ENCODE measurements at places on chromosomes 11 and 22.

DNA sequence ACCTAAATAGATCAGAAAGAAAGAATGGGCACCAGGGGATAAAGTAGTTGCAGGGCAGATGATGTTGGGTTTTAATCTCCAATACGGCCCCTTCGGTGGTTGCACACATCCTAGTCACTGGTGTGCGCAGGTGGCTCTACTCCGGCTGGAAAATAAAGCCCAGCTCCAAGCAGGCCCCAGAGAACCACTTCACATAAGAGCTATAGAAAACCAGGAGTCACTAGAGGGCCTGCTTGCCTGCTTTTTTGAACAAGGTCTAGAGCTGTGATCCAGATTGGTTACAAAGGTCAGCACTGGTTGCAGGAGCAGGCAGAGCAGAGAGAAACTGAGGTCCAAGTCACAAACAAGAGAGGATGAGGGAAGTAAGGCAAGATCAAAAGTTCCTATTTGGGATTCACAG lies 41.5 kb upstream of the MS4A8 start:
- peak; percentile 94 for DNase-seq

- DNase-seq: no peak
Observed at GRCh38 chr22:46588279-46589140, 31.7 kb upstream of the GRAMD4 start.

DNA sequence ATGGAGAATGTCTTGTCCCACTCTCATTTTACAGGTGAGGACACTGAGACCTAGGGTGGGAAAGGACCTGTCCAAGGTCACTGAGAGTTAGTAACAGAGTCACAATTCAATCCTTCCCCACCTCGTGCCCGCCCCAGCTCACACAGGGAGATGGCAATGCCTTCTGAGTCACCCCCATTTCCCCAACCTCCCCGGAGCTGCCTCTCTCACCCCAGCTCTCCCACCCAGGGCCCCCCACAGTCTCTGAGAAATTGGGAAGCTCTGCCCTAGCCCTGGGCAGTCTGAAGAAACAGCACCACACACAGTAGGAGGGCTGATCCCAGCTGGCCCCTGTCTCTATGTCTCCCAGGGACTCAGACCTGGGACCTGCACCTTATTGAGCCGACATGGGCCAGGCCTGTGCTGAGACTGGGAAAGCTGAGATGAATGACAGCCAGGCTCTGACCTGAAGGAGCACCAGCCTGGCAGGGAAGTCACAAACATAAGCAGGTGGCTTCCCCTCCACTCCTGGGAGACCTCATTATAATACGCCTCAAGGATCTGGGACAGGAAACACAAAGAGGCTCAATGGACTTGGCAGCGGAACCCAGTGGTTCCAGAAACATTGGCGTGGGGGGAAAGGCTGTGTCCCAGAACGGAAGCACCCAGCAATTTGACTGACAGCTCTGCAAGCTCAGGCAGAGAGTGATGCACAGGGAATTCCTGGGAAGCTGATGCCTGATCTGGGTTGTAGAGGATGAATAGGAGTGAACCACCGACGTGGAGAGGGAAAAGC lies 51.0 kb downstream of the CD6 start:
- no peak for DNase-seq

DNA sequence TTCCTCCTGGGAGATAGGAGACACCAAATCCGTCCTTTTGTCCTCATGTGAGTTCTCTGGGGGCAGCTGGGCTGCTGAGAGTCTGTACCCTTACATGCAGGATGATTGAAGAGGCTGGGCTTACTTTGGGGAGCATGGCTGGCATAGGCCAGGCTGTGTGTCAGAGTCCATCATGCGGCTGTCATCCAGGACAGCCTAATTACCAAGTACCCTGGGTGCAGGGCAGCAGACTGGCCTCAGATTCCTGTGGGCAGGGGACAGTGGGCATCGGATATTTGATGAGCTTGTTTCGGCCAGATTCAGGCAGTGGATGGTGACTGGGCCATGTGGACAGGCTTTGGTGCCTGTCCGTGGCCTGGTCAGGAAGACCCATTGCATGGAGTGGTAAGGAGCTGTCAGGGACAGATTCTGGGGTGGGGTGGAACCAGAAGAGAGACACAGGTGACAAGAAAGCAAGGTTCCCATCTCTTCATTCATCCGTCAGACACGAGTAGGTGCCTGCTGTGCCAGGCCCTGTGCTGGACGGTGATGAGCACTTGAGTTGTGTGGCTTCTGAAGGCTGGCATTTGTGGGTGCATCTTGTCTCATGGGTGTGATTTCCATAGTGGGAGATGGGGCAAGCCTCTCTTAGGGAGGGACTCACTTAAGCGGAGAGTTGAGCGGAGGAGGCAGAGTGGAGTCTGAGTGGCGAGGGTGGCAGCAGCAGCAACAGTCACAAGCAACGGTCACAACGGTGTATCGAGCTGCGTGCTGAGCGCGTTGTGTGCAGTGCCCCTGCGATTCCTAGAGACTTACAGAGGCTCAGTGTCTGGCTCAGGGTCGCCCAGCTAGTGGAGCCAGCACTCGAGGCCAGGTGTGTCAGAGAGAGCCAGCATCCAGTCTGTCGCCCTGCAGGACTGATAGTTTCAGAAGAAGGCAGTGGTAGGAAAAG lies 48.7 kb downstream of the TBC1D22A start:
- no peak for DNase-seq

DNA sequence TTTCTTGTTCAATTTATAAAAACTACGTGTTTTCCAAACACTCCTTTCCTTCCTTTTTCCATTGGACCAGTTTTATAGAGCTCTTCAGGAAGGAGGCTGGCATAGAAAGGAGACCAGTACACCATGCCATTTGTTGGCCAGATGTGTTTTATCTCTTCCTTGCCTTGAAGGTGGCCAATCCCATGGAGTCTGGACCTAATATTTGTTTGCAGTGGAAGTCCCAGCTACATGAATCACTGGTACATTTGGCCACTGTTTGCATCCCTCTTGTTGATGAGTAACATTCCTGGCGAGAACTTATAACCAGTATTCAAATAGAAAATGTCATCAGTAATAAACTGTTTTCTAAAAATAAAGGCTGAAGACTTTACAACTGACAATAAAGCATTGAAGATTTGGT lies 110.2 kb downstream of the ANO3 start:
- no peak for DNase-seq

- DNase-seq: peak; percentile 2
Observed at GRCh38 chr11:79290761-79291160, 150.1 kb downstream of the TENM4 start.

- no peak for DNase-seq
Observed at GRCh38 chr11:19267567-19267966, 26.8 kb upstream of the E2F8 start.

DNA sequence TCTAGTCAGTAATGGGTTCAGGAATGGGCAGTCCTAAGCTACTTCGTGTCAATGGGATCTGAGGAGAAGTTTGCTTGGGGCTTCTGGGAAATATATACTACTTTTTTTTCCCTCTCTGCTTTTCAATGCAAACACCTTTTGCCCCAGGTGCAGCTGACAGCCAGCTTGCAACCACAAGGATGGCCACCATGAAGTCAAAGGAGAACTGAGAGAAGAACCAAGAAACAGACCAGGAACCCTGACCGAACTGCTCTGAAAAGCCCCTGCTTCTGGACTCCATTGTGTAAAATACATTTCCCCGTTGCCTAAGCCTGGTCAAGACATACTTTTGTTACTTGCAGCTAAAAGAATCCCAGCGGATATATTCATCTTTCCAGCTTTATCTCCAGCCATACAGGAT lies 20.1 kb upstream of the CD44 start:
- DNase-seq: no peak

- peak; percentile 28 for DNase-seq
Observed at GRCh38 chr11:78313181-78313795, 104.3 kb downstream of the GAB2 start.

DNA sequence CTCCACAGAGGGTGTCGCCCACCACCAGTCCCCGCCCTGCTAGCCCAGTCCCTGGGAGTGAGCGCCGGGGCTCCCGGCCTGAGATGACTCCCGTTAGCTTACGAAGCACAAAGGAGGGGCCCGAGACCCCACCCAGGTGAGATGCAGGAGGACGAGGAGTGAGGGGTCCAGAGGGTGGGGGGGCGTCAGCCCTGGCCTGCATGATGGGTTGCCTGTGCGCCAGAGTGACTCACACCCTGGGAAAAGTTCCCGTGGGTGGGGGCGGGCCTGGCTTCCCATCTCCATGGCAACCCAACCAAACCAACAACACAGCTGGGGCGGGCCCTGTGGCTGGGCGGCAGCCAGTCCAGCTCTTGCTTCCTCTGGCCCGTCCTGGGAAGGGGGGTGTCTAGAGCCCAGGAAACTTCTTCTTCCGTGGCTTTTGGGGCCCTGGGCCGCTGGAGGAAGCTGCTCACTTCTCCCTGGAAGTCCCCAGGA lies 4.5 kb downstream of the GAS2L1 start:
- no peak for DNase-seq

GRCh38 chr11:65468874-65469333 lies 29.9 kb upstream of the MALAT1 start:
- DNase-seq: no peak

DNA sequence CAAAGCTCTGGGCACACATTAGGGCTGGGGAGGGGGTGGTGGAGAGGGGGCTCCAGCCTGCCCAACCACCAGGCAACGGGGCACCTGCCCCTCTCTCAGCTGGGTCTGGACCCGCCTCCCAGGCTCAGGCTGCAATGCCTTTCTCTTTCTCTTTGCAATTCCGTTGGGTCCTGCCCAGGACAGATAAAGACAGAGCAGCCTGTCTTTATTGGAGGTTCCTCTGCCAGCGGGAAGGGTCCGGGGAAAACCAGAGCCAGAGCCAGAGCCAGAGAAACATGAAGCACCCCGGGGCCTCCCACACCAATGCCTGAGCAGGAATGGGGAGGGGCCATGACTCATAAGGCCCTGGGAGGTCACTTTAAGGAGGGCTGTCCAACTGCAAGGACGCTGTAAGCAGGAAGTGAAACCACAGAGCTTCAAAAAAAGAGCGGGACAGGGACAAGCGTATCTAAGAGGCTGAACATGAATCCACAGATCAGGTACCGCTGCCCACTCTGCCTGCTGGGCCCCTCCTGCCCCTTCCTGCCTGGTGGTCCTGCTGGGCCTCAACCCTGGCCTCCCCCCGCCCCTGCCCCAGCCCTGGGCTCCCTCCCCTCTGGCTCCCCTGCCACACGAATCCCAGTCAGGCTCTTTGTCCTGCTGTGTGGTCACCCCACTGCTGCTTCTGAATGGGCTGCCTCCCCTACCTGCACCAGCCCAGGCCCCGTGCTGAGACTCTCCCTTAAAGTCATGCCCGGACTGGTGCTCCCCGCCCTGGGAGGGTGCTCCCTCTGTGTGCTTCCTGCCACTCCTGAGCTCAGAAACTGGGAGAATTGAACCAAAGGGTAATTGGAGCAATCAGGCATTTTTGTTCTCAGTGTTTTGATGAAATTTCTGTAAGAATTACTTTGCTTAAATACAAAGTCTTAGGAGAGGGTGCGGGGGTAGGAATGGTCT lies at the start of gene APOBEC3B:
APOBEC3B (plus strand) TSS at position 356 of the 936 bp plus-strand sequence; CDS start at position 463, 107 bp downstream.
- DNase-seq: no peak

DNA sequence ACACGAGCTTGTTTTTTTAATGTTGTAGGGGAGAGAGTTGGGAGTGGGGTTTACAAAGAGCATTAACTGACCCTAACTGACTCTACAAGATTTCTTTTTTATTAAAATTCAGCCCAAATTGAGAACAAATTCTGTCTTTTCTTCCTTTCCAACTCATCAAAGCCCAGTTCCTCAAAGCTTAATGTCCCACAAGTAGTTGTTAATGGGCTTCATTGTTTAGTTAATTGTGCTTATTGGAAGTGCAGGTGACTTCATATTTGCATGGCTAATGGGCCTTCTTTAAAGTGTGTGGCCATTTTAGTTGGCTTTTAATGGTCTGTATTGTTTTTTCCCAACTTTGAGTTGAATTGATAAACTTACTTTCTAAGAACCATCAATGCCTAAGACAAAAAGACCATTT lies 39.8 kb downstream of the MPPED2 start:
- no peak for DNase-seq

DNA sequence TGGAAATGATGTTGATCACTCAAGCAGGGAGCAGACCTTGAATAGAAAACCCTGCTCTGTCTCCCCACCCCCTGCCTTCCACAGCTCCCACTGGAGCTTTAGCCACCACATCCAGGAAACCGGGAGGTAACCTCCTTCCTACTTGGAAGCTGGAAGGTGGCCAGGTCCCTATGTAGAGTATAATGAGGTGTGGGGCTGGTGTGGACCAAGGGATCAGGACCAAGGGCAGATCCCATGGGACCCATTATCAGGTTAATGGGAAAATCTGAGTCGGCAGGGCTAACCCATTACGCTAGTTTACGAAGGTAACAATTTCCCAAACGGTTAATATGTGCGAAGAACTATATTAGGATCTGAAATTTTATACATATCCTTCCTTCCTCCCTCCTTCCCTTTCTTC lies 321.9 kb downstream of the MIAT start:
- DNase-seq: no peak

GRCh38 chr22:42610186-42610585 lies 4.5 kb downstream of the POLDIP3 start:
- DNase-seq: no peak

DNA sequence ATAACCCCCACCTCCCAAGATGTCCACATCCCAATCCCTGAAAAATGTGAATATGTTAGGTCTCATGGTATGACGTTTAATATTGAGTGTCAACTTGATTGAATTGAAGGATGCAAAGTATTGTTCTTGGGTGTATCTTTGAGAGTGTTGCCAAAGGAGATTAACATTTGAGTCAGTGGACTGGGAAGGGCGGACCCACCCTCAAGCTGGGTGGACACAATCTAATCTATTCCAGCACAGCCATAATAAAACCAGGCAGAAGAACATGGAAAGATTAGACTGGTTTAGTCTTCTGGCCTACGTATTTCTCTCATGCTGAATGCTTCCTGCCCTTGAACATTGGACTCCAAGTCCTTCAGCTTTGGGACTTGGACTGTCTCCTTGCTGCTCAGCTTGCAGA lies 315.5 kb downstream of the GUCY1A2 start:
- no peak for DNase-seq

- no peak for DNase-seq
Observed at GRCh38 chr11:35811783-35812182, 132.1 kb upstream of the LDLRAD3 start.

DNA sequence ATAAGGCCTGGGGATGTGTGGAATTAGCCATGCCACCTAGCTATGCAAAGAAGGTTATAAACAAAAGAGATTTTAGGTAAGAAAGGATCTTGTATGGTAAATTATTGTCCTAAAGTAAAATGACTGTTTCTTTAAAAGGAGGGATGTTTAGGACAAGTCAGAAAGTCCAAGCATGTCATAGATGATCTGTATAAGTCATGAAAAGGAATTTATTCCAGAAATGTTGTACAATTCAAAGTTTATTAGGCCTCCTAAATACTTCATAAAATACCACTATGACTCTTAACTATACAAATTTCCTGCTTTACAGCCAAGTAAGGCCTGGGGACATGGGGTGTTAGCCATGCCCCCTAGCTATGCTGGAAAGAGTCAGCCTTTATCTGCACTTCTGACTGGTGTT lies 22.7 kb downstream of the OR5A2 start:
- no peak for DNase-seq

Data from NCI-H1092 (cell line).